ENCODE measurements at places on chromosomes 2 and 18.

GRCh38 chr2:113010088-113010487 lies 4.8 kb downstream of the IL36A start:
- no peak for DNase-seq

DNA sequence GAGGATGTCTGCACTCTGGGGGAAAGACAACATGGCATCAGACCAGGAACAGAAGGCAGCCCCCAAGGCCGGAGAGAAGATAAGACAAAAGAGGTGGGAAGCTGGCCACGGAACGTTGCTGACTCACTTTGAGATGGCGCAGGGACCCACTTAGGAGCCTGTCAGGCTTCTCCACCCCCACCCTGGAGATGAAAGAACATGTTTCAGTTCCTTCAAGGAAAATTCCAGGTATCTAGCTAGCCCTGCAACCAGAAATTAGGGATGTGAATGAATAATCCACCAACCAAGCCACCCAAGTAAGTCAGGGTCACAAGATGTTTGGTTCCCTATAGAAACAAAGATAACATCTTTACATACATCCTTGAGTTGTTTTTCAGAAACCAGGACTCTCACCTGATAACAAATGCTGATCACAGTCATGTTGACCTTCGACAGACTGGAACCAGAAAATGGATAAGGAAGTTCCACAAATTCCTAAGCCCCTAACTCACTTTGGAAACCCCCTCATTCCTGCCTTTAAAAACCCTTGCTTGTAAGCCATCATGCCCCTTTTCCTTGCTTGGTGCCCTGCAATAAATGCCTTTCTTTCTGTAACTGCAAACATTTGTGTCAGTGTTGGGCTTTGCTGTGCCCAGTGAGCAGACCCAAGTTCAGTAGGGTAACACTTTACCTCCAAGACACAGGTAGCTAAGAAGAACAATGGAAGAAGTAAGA lies 31.9 kb downstream of the PSTPIP2 start:
- no peak for DNase-seq

DNA sequence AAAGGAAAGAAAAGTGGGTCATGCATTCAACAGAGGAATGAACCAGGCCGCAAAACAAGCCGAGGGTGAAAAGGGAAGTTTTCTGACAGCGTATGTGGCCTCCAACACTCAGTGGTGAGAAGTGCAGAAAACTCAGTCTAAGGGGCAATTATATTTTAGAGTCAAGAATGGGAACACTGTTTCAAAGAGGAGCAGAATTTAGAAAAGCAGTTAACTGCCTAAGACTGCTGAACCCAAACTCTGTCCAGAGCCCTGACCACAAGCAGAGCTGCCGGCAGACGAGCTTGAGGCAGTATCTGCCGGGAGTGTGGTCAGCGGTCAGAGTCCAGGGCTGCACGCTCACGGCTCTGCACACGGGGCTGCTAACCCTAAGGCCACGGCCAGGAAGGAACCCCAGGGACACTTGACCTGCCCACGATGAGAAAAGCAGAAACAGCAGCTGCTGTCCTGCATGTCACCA lies 347.0 kb upstream of the ID2 start:
- no peak for DNase-seq

- DNase-seq, result no peak
Measured at GRCh38 chr18:57780706-57781347, 22.3 kb downstream of the ATP8B1 start.

DNA sequence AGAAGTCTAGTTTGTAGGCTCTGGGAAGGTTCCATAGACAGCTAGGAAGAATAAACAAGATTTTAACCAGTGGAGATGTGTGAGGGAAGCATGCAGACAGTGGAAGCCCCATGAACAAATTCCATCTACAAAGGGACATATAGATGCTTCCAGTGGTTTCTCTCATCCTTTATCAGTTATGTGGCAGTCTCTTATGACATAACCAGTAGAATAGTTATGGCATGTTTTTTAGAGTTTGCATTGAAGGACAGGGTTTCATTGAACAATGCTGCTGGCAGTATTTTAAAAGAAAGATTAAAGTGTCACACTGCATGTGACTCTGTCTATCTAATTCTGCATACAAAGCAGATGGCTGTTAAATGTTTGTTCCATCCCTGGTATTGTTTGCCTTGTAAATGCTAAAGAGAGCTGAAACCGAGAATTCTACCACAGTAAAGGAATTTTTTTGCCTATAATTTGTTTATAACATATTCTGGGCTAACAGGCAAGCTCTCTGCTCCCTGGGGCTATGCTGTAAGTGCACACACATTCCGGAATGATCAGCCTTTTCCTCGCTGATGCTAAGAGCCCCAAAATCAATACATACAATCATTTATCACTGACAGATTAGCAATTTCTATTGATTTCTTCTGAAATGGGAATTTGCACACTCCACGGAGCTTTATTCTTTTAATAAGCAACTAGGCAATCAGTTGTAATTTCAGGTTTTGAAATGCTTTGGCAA lies 76.8 kb upstream of the PELI1 start:
- DNase-seq, result no peak

GRCh38 chr2:172333235-172333977 lies 94.0 kb upstream of the ITGA6 start:
- no peak for DNase-seq

- DNase-seq, result no peak
Measured at GRCh38 chr2:225013425-225014365, 28.6 kb downstream of the DOCK10 start.

GRCh38 chr2:136255648-136256461 lies 137.9 kb upstream of the CXCR4 start:
- no peak for DNase-seq

GRCh38 chr18:12911929-12912703 lies 28.1 kb upstream of the PTPN2 start:
- no peak for DNase-seq

- no peak for DNase-seq
Measured at GRCh38 chr2:131127981-131128380, 22.8 kb downstream of the PLEKHB2 start.

- no peak for DNase-seq
Measured at GRCh38 chr2:7866825-7867224, 815.0 kb upstream of the ID2 start.

DNA sequence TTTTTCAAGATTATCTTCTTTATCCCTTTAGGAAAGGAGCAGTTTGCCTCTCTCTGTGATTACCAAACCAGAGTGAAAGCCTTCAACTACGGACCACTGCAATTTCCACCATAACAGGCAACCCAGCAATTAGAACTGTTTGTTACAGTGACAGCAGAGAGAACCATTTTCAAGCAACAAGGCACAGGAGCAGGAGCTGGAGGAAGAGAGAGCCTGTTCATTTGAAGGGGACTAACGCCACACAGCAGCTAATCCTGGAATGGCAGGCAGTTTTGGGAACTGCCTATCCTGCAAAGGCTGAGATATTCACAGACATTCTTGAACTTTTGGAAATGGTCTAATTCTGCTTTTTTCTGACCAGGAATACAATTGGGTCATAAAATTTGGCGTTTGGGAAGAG lies 1541.9 kb upstream of the PIK3C3 start:
- no peak for DNase-seq

DNA sequence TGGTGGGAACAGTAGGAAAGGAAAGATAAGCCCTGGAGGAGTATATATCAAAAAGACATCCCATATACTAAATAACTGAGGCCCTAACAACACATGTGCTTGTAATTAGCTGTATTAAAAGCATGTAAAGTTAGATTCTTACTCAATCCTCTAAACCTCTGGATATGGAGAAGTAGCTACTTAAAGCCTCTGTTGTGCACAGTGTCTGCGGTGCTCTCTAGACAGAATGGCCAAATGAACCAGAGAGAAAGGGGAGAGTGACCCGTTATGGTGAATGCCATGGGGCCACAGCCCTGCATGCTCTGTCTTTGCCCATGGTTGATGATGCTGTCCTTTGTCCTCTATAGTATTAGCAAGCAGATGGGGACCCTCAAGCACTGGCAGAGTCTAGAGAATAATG lies 104.4 kb upstream of the SLC8A1 start:
- DNase-seq, result no peak

DNA sequence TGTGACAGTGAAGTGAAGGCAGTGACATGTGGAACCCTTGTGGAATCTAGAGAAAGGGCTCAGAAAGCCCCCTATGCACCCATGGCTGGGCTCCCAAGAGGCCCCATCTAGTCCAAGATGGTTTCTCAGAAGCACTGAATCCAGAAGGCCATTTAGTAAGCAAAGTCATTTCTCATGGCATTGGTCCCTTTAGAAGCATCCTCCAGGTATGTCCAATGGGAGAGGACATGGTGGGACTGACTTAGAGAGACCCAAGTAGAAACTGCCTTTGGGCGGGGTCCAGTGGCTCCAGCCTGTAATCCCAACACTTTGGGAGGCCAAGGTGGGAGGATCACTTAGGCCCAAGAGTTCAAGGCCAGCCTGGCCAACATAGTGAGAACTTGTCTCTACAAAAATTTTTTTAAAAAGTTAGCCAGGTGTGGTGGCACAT lies 72.5 kb upstream of the RMDN2 start:
- no peak for DNase-seq

DNA sequence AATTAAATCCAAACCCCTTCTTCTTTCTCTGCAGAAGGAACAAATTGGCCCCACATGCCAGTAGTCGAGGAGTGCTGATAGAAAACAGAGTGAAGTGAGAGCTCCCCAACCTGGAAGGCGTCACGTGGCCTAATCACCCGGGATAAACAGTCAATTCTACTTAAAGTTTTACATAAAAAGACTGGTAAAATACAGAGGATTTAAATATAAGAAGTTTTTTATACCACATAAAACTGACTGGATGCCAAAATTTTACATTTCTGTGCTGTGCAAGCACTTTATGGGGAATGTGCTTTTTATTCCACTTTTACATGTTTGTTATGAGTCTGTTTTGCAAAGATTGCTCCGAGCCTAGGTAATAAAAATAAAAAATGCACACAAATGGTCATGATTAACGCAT lies 1586.8 kb upstream of the ACVR2A start:
- no peak for DNase-seq

DNA sequence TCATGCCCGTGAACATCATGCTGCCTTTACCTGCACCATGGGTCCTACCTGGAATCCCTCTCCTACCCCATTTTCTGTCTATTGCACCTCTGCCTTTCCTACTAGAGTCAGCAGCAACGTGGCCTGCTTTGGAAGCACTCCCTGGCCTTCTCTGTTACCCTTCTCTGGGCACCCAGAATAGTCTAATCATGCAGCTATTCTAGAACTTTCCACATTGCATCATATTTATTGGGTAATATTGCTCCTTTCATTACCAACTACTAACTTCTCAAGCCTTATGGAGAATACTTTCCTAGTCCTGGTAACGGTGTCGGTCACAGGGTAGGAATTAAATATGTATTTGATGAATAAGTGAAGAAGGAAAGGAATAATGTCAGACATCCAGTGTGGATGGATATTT lies 33.3 kb upstream of the CREG2 start:
- no peak for DNase-seq

Data from activated effector memory CD4-positive, alpha-beta T cell treated with Interleukin-2 at 50 U/mL for 16 hours (primary cell).